DMS 273 treated with DMSO at 0.1 percent for 48 hours (cell line): ENCODE measurements at places on chromosomes 4 and X.

DNA sequence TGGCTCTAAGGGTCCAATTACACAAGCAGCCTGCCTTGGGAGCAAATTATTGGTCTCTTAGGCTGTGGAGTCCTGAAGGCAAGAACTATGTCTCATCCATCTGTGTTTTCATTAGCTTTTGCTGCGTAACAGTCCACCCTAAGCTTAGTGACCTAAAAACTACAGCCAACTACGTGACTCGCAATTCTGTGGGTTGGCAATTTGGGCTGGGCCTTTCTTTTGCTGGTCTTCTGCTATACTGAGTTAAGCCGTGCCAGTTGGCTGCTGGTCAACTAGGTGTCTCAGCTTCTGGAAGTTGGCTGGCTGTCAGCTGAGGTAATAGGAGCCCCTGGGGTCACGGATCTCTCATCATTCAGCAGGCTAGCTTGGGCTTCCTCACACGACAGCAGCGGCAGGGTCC lies 205.6 kb upstream of the S100G start:
- peak; percentile 12 for DNase-seq

DNA sequence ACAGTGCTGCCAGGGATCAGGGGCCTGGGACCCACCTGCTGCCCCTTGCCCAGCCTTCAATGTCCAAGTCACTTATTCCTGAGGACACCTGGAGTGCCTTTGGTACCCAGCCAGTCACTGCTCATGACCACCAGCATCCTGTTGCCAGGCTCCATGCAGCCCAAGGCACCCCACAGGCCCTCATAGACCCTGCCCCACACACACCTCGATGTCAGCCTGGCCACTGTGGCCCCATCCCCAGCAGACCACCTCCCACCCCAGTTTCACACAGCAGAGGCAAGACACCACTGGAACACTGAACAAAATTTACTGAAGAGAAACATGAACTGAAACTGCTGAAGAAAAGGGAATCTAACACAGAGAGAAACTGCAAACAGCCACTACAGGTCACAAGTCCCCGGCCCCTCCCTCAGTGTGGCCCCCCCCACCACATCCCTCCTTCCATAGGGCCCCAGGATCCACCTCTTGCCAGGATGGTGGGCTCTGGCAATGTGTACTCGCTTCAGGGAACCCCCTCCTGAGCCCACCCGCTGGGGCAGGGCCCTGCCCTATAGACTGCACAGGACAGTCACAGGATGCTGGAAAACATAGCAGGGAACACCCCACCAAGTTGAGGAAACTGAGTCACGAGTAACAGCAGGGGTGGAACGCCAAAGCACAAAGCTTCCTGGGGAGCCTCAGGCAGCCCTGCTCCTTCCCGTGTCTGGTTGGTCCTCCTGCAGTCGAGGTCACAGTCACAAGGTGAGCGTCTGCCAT lies 5.2 kb downstream of the PNMA5 start:
- no peak for DNase-seq

- DNase-seq = no peak
These were observed 23.1 kb downstream of the JADE3 start for GRCh38 chrX:46935295-46935694.

- DNase-seq = no peak
These were observed 219.2 kb downstream of the MAML3 start for GRCh38 chr4:139934708-139935195.

GRCh38 chrX:128928636-128929035 lies 594.7 kb downstream of the SMARCA1 start:
- DNase-seq = no peak

DNA sequence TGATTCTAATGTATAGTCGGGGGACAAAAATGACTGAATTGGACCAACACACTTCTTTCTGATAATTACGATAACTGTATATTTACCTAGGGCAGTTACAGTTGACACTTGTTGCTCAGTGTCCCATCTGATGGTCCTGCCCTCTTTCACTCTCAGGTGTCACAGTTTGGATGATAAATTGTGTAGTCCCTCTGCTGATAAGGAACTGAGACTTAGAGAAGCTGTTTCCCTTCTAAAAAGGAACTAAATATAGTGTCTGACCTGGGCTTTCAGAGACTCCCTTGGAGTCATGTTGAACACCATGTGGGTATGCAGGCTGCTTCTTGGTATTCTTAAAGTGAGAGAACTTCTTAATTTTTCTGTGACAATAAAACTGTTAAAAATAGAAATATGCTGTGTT lies 23.7 kb upstream of the PNPLA4 start:
- no peak for DNase-seq

- DNase-seq = no peak
These were observed 40.8 kb downstream of the CCNG2 start for GRCh38 chr4:77197831-77198230.

GRCh38 chr4:28518561-28519165 lies 1658.0 kb downstream of the STIM2 start:
- DNase-seq = no peak

DNA sequence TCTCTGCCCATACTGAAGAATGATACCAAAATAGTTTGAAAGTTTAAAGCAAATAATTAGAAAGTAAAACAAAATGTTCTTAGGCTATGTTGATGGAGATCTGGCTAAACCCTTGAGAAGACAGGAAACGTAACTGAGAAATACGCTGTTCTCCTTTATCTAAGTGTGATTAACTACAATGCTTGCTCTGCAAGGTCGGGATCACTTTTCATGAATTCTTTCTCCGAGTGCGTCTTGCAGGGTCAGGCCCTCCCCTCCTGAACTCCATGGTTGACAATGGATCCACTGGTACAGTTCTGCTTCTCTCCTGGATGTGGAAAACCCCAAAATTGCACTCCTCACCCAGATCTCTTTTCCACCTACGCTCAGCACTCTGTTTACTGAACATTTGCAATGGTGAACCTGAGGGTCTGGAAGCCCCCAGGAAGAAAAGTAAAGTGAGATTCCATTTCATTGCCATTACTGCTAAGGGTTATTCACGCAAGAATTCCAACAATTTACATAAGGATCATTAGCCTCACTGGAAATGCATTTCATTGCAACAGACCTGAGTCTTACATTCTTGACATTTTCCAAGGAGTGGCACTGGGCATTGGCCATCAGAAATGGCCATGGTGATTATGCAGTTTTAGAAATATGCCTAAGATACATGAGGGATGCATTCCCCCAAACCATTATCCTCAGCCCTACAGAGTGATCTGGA lies 24.6 kb upstream of the WWC2 start:
- DNase-seq = no peak

DNA sequence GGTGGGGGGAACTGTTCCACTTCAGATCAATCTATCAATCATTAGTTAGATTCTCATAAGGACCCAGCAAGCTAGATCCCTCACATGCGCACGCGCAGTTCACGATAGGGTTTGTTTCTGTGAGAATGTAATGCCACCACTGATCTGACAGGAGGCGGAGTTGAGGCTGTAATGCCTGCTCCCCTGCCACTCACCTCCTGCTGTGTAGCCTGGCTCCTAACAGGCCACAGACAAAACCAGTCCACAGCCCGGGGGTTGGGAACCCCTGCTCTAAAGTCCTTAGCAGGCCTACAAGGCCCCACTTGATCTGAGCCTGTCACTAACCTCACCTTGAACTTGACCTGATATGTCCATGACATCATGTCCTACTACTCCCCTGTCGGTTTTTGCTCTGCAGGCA lies 30.3 kb downstream of the ARL9 start:
- DNase-seq = no peak

DNA sequence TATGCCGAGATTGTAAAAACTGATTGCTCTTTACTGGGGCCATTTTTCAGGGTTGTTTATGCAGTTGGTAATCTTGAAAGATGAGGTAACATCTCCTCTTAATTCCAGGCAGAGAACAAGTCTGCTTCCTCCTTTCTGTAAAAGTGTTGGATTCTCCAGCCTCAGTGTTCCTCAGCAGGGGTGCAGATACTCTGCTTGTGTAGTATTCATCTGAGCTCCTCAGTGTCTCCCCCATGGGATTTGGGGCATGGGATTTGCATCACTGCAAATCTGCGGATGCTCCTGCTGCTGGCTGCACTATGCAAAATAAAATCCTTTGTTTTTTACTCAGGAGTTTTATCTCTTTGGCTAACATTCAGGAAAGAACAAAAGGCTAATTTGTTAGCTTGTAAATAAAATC lies 104.9 kb upstream of the ATP8A1 start:
- no peak for DNase-seq

GRCh38 chr4:36099509-36099908 lies 144.8 kb downstream of the ARAP2 start:
- no peak for DNase-seq

DNA sequence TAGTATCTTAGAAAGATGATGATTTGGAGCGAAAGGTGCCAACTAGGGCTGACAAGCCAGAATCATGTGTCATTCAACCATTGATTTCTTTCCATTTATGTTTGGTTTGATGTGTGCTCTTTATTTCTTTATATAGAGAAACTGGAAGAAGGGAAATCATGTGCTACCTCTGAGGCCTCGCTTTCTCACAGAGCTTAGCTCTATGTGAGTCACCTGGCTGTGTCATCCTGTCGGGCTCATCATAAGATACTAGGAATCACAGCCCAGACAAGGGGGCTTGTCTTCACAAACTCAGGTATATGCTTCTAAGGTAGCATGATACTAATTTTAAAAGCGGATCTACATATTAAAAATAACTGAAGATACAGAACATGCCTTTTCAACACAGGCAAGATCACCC lies 81.7 kb upstream of the GPM6B start:
- DNase-seq = no peak

- DNase-seq = no peak
These were observed 30.7 kb upstream of the KLHL8 start for GRCh38 chr4:87251106-87251505.

DNA sequence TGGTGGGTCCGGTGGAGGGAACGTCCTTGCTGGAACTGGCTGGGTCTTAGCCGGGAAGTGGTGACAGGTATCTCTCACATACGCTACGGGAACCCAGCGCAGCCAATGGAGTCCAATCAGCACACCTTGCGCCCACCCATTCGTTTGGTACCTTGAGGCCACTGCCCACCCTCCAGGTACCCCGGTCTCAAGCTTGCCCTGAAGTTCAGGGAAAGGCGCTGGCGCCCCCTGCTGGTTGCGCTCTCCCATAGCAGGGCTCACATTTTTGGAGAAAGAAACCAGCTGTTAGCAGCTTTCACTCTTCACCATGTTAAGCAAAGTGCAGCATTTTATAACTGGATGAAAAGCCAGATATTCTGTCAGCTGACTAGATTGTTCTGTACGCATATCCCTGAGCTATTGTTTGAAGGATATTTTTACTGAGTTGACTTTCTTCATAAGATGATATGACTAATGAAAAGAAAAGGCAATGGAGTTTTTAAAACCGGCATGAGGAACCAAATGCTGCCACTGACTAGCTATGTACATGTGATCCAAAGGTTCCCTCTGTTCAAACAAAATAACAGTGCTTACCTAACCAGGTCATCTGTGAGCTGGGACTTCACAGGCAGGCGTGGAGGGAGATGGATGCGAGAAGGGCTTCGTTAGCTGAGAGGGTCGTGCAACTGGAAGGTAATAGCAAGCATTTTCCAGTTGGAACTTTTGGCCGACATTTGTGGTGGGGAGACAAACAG lies 43.7 kb downstream of the OTOP1 start:
- no peak for DNase-seq

- no peak for DNase-seq
These were observed 92.9 kb downstream of the FNIP2 start for GRCh38 chr4:158861766-158862165.

DNA sequence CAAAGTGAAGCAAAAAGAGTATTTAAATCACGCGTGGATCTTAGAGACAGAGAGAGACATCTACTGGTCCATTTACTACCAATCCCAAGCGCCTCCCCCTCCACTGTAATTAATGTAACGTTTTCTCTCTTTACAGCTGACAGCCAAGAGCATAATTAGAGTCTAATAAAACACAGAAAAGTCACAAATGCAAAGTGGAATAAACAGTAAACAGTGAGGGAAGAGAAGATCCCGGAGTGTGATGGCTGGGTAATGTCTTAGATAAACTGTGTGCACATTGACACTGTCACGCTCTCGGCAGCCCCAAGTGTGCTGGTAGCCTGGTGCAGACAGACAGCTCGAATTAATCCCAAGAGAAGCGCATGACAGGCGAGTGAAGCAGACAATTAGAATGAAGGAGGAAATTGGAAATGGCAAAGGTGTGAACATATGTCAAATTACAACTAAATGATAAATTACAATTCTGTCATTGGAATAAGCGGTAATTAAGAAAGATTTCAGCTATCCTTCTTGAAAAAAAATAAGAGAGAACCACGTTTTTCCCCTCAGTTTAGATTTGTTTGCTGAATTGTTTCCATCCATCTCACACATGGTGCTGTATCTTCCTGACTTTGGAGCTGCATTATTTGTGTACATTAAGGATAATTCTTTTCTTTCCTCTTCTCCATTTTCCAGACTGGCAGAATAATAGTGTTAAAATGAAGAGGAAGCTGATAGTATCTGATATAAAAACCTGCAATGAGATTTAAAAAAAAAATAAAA lies 100.1 kb downstream of the CXXC4 start:
- DNase-seq = no peak

DNA sequence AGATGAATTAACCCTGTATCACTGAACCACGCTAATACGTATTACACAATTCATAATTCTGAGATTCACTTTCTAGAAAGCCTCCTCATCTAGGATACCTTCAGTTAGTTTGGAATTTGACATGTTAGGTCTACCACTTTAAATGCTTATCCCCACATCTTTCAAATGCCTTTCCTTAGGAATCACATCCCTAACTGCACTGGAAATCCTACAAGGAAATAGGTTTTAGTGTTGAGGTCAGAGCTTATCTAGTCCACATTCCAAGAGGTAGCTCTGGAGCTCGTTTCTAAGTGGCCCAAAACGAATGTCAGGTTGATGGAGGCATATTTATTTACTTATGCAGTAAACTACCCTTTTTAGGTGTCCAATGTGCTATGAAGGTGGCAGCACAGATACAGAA lies 18.0 kb downstream of the PDHA1 start:
- DNase-seq = no peak

DNA sequence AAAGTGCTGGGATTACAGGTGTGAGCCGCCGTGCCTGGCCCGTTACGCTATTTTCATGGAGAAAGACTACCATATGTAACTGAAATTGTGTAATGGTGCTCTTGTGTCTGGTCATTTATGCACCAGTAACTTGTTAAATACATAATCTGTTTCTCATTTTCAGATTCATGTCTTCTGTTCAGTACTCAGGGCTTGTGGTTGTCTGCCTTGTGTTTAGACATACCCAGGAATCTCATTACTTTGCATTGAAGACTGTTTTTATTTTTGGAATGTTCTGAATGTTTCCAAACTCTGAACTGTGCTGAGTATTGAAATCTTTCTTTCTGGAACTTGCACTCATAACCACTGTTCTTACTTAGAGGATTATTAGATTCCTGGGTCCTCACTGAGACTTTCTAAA lies 52.8 kb downstream of the PDLIM5 start:
- DNase-seq = no peak

GRCh38 chrX:39710776-39711175 lies 387.0 kb downstream of the BCOR start:
- DNase-seq = peak; percentile 19

DNA sequence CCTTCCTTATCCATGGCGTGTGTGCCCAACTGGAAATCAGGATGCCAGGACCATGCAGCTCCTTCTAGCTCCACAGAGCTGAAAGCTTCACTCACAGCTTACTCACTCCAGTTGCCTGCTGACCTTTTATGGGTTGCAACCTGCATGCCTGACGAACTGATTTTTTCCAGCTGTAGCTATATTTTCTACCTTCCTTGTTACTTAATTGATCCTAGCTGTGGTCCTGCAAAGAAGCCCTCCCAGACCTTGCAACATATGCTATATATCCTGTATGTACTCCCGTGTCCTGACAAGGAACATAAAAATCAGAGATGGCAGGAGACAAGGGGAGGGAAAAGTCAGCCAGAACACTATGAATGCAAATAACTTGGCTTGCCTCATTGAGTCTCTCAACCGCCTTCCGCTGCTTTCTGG lies 135.3 kb upstream of the LDB2 start:
- no peak for DNase-seq
